ENCODE measurements at places on chromosomes 12 and 14.

DNA sequence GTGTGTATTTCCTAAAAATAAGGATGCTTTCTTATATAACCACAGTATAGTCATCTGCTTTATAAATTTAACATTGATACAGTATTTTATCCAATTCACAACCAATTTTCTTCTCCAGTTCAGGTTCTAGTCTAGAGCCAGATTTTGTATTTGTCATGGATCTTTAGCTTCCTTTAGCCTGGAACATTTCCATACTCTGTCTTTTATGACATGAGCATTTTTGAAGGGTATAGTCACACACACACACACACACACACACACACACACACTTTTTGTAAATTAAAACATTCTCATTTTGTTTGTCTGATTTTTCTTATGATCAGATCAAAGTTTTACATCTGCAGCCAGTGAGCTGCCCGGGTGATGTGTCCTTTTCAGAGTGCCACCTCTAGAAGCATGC lies 25.4 kb downstream of the CGRRF1 start:
- no peak for DNase-seq

- DNase-seq, result no peak
Observed at GRCh38 chr14:55243813-55244212, 27.4 kb upstream of the FBXO34 start.

DNA sequence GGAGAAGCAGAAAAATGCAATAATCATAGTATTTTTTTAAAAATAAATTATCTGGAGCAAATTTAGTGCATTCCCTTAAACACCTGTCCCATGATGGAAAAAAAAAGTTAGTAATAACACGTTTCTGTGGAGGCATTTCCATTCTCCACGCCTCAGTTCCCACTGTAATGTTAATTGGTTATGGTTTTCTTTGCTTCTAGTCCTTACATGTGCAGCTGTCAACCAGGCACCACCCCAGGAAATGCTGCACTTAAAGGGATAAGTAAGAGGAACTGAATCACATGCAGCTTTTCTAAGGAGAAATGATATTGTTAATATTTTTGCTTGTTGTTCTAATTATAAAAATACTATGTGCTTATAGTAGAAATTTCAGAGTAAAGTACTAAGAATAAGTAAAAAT lies 240.3 kb downstream of the ZFP36L1 start:
- no peak for DNase-seq

GRCh38 chr12:122030424-122031035 lies 8.8 kb downstream of the BCL7A start:
- peak; percentile 38 for DNase-seq

- DNase-seq, result peak; percentile 14
Observed at GRCh38 chr12:131455581-131456110, 255.2 kb upstream of the SFSWAP start.

DNA sequence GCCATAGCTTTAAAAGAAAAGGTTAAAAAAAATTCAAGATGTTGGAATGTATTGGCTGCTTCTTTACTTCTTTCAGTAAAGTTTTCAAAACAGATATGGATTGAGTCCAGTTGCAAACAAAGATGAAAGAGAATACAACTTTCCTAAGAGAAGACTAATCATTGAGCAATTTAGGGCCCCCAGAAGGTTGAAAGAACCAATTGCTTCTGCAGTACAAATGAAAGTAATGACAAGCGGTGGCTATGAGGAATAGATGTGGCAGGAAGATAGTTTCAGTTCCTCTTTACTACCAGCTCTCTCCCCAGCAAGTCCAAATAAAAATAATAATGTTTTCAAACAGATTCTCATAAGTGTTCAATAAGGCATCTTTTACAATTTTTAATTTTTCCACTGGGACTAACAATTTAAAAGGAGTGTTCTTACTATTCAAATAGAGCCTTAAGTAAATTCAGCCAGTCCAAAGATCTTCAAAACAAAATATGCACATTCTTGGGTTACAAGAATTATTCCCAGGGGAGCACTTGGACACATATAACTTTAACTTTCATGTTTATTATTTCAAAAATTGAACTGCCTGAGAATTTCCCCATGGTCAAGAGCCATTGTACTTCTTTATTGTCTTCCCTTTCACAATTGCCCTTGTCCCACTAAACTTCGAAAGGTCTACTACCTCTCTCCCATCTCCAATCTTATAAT lies 62.3 kb upstream of the PPP1R12A start:
- DNase-seq, result no peak

GRCh38 chr14:68790644-68791077 lies 2.2 kb downstream of the ZFP36L1 start:
- peak; percentile 30 for DNase-seq
